ENCODE measurements at places on chromosomes 11 and 22. TPM values are rescaled to one million over a fixed set of nuclear protein-coding genes. Genes with fewer than 3 reads are reported as not detected.

Gene OR56A3
- total RNA-seq, result not detected

Gene MIAT
- 3.3 TPM for total RNA-seq

Gene NUCB2
- 82.7 TPM for total RNA-seq

Gene RBMXL2
- not detected for total RNA-seq

Gene SYNGR1
- total RNA-seq, result 24.0 TPM

Gene KCNJ5
- total RNA-seq, result not detected

Gene DDB1
- total RNA-seq, result 266 TPM

DNA sequence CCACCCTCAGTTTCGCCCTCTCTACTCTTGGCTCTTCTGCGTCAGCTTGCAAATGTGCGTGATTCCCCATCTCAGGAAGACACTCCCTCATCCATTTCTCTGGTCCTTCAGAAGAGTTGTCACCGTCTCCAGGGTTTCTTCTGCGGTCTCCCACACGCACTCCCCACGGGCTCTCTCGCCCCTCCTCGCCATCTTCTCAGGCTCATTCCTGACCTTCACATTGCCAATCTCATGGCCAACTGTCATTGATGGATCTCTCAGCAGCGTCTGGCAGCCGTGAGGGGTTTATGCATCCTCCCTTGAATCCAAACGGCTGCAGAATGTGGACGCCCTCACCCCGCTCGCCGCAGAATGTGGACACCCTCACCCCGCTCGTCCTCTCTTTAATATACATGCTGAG lies 10.5 kb downstream of the SYNGR1 start:
- no peak for DNase-seq

GRCh38 chr22:41480397-41480735 lies 11.4 kb downstream of the ACO2 start:
- DNase-seq, result no peak

GRCh38 chr11:8035200-8035855 lies 45.7 kb upstream of the TUB start:
- DNase-seq, result peak; percentile 78

DNA sequence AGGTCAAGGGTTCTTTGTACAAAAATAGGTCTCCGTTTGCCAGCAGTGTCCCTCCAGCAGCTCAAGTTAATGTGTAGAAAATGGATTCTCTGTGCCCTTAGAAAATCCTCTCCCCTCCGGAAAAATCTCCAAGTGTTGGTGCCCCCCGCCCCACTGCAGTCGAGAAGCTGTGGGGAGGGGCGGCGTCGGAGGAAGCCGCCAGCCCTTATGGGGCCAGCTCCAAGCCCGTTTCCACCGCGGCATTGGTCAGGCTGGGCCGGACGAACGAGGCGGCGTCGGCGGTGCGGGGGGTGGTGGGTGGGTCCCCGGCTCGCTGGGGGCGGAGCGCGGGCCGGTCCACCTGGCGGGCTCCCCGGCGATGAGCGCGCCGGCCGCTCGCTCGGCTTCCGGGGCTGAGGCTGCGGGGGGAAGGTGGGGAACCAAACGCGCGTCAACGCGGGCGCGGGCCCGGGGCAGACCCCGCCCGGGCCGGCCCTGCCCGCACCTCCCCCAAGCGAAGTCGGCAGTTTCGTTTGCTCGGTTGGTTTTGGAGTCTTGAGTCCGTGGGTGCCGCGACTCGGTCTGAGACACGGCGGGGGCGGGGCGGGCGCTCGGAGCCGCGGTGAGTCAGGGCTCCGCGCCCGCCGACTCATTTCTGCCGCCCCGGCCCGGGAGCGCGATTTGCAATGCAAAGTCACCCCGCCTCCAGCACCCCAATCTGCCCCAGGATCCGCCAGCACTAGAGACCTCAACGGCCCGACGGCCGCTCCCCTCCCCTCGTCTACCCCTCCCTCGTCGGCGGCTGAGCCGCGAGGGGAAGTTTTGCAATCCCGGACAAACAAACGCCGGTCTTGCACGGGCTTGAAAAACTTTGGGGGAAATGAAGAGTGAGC lies 1.4 kb downstream of the ASCL2 start:
- DNase-seq, result no peak

DNA sequence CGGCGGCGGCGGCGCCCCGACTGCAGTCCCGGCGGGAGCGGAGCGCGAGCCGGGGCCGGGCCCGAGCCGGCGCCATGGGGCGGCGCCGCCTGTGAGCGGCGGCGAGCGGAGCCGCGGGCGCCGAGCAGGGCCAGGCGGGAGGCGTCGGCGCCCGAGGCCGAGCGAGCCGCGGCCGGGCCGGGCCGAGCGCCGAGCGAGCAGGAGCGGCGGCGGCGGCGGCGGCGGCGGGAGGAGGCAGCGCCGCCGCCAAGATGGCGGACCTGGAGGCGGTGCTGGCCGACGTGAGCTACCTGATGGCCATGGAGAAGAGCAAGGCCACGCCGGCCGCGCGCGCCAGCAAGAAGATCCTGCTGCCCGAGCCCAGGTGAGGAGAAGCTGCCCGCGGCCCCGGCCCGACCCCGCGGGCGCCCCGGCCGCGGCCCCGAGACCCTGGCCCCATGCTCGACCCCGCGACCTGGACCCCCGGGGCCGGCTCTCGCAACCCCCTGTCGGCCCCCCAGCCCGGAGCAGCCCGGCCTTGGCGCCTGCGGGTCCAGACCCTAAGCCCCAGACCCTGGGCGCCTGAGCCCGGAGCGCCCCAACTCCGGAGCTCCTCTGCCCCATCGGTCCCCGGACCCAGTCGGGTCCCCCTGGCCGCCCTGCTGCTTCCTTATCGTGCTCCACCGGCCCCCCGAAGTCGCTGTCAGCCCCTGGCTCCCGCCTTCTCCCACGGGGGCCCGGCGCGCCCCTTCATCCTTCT lies at the start of gene GRK2:
Gene GRK2, plus strand, starts transcription at position 25 of the 739 bp plus-strand sequence. Its CDS starts 227 bp downstream, at position 252.
- DNase-seq, result no peak

GRCh38 chr22:16387088-16387487 lies 205.5 kb downstream of the CCT8L2 start:
- no peak for DNase-seq

- peak; percentile 21 for DNase-seq
These were observed 130.9 kb downstream of the PARVA start for GRCh38 chr11:12508151-12508751.

DNA sequence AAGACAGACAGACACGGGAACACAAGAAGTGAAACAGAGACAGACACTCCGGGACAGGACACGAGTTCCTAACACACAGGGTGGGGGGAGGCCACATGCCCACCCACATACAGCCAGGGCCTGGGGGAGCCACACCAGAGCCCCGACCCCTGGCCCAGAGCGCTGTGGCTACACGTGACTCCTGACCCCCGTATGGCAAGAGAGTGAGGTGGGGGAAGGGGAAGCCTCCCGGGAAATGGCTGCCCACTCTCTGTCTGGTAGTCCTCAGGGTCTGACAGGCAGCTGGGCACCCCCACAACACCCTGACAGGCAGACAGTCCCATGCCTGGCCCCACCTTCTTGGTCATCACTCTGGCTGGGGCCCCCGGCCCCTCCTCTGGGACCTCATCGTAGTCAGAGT lies 38.6 kb upstream of the PDE2A start:
- no peak for DNase-seq

- DNase-seq, result no peak
These were observed 666 bp downstream of the MSANTD4 start for GRCh38 chr11:106021181-106021966.

- no peak for DNase-seq
These were observed 118.8 kb downstream of the ABTB2 start for GRCh38 chr11:34238966-34239365.

DNA sequence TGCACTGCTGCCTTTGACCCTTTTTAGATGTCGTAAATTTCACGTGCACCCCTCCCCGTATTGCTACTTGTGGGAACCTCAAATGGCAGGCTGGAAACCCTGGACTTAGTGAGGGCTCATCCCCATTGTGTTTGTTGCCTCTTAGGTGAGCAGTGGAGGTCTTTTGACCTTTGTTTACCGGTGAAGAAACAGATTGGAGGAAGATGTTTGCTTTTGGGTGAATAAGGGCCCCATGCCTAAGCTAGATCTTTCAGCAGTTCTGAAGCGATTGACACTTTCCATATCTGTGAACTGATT lies 782 bp downstream of the SMARCB1 start:
- no peak for DNase-seq

DNA sequence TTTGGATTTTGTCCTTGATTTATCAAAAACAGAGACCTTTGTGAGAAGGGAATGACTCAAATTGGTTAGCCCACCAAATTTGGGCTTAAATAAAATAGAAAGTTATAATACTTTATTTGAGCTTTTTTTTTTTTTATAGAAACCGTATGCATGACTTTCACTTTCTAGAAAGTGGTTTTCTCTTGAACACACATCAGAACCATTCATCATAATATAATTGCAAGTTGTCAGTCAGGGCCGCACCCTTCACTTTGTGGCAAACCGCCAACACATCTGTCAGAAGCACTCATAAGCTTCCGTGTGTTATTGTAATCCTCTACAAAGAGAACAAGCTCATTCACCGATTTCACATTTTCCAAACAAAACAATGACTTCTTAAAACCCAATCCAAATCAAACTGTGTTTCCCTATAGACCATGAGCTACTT lies 76.1 kb downstream of the SOX6 start:
- no peak for DNase-seq

DNA sequence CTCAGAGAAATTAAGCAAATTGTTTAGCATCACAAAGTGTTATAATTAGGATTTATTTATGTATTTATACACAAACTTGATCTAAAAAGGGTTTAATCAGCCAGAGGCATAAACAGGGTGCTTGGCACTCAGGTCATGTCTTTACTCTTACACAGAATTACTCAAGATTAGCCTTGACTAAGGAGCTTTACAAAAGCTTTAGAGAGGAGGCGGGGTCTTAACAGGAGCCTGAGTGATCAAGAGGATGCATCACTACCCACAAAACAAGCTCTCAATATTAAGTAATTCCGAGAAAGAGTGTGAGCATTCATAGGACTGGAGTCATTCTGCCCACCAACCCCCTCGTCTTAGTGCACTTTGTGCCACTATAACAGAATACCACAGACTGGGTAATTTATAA lies 103.0 kb downstream of the SPATA19 start:
- DNase-seq, result peak; percentile 5

- no peak for DNase-seq
These were observed 28.4 kb upstream of the PAMR1 start for GRCh38 chr11:35553831-35554230.

GRCh38 chr22:35552196-35552842 lies 11.7 kb downstream of the RASD2 start:
- DNase-seq, result no peak

GRCh38 chr11:123973816-123974215 lies 3.8 kb downstream of the OR10S1 start:
- no peak for DNase-seq

GRCh38 chr11:70247710-70248072 lies 22.8 kb upstream of the PPFIA1 start:
- DNase-seq, result no peak

- no peak for DNase-seq
These were observed 79.7 kb downstream of the MAML2 start for GRCh38 chr11:96263238-96263763.

DNA sequence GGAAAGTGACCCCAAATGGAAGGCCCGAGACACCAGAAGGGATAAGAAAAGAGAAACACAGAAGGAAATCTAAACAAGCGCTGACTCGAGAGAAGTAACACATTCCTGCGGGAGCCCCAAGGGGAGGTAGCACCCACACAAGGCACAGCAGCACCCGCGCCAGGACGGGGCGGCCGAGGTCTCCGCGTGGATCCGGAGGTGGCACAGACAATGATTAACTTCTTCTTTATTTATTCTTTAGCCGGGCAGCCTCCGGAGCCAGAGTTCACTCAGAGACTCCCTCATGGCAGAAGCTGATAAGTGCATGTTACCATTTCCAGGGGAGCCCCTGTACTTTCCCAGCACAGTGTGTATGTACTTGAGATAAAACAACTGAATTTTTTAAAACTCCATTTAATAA lies 5.1 kb downstream of the TOLLIP start:
- peak; percentile 67 for DNase-seq

GRCh38 chr22:50339945-50340879 lies 2.9 kb upstream of the PPP6R2 start:
- DNase-seq, result no peak

DNA sequence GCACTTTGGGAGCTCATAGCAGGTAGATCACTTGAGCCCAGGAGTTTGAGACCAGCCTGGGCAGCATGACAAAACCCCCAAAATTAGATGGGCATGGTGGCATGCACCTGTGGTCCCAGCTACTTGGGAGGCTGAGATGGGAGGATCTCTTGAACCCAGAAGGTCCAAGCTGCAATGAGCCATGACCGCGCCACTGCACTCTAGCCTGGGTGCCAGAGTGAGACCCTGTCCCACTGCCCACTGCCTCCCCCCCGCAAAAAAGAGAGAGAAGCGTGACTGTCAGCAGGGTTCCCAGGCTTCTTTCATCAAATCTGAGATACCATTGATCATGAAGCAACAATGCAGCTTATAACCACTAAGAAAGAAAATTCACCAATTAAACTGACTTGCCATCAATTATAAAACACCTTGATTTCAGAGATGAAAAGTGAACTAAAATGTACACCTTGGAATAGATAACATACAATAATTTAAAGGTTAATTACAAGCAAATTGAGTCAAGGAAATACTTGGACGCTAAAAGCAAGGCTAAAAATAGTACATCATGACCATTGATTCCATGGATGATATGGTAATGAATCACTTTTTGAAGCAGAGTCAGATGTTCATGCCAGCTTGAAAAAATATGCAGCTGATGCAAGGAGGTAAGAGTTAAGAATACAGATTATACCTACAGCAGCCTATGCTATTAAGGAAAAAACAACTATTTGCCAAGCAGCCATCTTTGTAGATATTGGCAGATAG lies 90.8 kb upstream of the ALKBH3 start:
- DNase-seq, result no peak

- no peak for DNase-seq
These were observed 494 bp downstream of the ZDHHC5 start for GRCh38 chr11:57668434-57668782.

- DNase-seq, result no peak
These were observed 122.9 kb downstream of the MPPED2 start for GRCh38 chr11:30463266-30463665.

DNA sequence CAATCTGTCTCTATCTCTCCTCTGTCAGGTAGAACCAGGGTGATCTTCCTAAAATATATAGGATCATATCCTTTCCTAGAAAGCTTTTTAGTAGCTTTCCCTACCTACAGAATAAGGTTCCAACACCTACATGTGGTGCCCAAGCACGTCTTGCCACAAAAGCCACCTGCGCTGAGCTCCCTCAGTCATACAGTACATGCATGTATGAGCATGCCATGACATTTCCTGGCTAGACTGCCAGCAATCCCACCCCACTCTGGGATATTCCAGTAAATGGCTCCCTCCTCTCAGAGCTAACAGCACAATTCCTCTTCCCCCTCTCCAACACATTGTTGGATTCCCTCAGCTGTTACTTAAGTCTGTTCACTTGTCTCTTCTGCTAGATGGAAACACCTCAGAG lies 398.0 kb downstream of the TENM4 start:
- DNase-seq, result no peak

DNA sequence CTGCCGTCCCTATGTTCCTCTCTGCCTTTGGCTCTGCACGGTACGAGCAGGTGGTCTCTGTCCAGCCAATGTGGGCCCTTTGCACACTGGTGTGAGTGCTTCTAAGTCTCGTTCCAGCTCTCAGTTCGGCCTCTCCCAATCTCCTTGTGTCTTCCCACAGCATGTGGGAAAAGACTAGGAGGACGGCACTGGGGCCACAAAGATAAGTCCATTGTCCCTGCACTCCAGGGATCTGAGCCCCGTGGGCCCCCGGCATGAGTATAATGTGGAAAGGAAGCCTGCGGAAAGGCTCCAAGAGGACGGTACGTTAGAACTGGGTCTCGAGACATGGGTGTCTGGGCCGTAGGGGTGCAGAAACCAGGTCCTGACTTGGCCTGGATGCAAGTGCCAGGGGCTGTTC lies 16.4 kb downstream of the MYEOV start:
- no peak for DNase-seq
